Central memory CD8-positive, alpha-beta T cell (primary cell): ENCODE measurements at places on chromosomes 7 and 10.
A peak's percentile ranks its signal among the peaks of the same experiment; 100 is the strongest.

GRCh38 chr7:6198689-6199595 is 73.5 kb downstream of the CYTH3 start:
- no peak for DNase-seq

GRCh38 chr7:31974351-31974750 is 95.9 kb downstream of the PDE1C start:
- no peak for DNase-seq

- no peak for DNase-seq
Measured at GRCh38 chr7:41156268-41156667, 546.6 kb downstream of the INHBA start.

- peak; percentile 28 for DNase-seq
Measured at GRCh38 chr10:102714621-102715455, at the start of gene SFXN2. Gene SFXN2 (plus strand): TSS chr10:102714636. CDS start chr10:102726637, 12,001 bp downstream.

GRCh38 chr7:142337054-142338001 is 79.5 kb upstream of the PRSS58 start:
- DNase-seq: no peak

DNA sequence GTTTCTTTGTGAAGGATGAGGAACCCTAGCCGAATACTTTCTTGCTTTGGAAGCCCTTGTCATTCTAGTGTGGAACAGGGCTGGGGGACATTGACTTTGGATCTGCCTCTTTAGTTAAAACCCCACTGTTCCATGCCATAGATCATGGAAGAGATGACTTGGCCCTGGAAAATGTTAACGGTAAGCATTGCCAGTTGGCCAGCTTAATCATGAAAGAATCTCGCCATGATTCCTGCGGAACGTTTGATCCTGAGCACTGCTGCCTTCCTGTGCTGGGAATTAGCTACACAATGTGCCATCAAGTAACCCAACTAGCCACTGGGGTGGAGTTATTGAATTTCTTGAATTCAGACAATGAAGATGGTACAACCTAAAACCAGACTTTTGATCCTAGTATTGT is 177.6 kb upstream of the FZD8 start:
- no peak for DNase-seq

GRCh38 chr10:114471906-114472876 is 67.9 kb upstream of the AFAP1L2 start:
- no peak for DNase-seq

DNA sequence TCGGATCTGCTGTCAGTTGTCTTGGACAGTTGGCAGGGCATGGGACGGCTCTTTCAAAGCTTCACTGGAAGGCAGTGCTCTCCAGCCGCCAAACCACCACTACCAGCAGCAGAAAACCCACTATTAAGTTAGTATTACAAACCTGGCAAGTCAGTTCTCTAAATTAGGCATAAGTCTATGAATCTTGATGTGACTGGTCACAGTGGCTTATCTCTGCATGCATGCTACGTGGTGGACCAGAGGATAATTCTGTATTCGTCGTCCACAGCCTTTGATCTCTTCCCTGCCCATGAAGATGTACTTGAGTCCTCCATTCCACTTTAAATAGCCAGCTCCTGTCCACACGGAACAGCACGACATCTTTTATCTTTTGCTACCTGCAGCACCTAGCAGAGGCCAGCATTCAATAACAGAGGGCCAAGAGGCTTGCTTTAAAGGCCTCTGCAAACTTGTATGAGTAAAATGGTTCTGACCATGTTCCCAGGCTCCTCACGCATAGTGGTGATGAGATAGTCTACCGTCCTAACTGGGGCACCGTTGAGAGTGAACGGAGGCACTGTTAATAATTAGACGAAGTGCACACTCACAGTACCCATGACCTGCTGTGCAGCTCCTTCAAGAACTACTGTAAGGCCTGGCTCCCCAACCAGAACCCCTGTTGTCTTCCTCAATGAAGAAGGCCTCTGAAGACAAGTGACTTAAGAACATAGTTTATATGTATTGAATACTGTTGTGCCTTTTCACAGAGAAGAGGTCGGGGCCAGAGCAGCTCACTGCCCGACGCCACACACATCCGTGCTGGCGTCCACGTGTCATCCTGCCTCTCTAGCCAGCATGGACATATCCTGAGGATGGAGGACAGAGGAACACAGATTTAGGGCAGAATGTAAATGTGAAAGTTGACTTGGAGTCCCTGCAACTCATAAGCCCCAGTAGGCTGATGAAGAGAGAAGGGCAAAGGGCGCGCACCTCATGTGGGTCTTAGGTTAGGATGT is 1.0 kb downstream of the GPR146 start:
- DNase-seq: no peak

DNA sequence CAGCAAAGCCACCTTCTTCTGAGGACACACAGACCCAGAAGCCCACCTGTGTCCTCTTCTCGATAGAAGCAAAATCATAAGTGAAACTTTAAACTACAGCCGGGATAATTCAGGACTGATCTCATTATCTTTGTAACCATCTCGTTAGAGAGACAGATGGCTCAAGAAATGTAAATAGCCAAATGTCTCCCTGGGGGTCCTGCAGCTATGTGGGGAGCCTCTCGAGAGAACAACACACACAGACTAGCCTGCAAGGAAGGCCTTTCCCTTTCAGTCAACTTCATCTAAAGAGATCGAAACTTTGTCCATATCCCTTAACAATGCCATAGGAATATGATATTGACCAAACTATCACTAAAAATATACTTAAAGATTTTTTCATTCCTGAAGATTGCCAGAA is 93.5 kb downstream of the VWC2 start:
- DNase-seq: no peak

GRCh38 chr10:111203615-111204014 is 126.8 kb downstream of the ADRA2A start:
- no peak for DNase-seq

- no peak for DNase-seq
Measured at GRCh38 chr10:59580026-59580863, 129.4 kb downstream of the SLC16A9 start.

DNA sequence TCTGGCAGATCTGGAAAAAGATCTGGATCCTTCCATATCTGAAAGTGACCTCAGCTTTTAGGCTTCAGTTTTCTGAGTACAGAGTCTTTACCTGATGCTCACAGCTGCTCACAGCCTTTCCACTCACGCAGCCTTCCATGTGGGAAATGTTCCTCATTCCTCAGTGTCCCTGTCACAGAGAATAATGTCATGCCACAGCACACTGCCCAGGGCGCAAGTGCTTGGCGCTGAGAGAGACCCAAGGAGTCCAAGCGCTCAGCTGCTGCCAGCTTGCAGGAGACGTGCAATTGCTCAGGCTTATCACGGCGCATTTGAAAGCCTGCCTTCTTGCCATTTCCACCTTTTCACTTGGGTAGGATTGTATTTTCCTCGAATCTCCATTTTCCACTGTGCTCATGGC is 271.9 kb upstream of the MKI67 start:
- no peak for DNase-seq
